ENCODE measurements at places on chromosomes 6 and 20. TPM values are rescaled to one million over a fixed set of nuclear protein-coding genes. Genes with fewer than 3 reads are reported as not detected.

GRCh38 chr6:44489910-44490604 lies 102.6 kb downstream of the CDC5L start:
- peak; percentile 62 for DNase-seq

The CST9L gene
- total RNA-seq = not detected

The TOX2 gene
- not detected for total RNA-seq

The ACSS1 gene
- 3.6 TPM for total RNA-seq

- no peak for DNase-seq
Measured at GRCh38 chr6:121603486-121603885, 168.0 kb downstream of the GJA1 start.

The TRMT11 gene
- 27.7 TPM for total RNA-seq
